ENCODE measurements at places on chromosomes 5 and 9.
A peak's percentile ranks its signal among the peaks of the same experiment; 100 is the strongest.

- peak; percentile 46 for DNase-seq
- peak overlapping the region; percentile 98 for H3K27ac ChIP-seq
- H3K4me3 ChIP-seq: peak overlapping the region; percentile 99
- peaks cover 65% of the 10 kb centered on the region for H3K4me1 ChIP-seq
Measured at GRCh38 chr5:100904259-100904861, 1.3 kb upstream of the ST8SIA4 start.

DNA sequence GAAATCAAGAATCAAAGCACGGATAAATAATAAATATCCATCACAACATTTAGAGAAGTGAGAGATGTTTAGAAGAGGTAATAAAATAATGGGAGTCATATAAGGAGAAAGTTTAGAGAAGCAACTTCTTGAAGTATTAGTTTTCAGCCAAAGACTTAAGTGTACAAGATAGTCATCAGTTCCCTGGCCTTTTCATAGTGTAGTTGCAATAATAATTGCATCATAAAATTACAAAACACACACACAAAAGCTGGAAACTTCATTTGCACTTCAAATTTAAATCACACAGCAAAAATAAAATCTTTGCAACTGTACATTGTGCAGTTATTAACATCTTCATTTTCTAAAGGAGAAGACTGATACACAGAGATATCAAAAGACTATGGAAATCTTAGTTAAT, 319.1 kb upstream of the RGMB start:
- H3K36me3 ChIP-seq: peaks cover 2% of the 10 kb centered on the region
- H3K27me3 ChIP-seq: no peaks in the 10 kb centered on the region
- DNase-seq: no peak

DNA sequence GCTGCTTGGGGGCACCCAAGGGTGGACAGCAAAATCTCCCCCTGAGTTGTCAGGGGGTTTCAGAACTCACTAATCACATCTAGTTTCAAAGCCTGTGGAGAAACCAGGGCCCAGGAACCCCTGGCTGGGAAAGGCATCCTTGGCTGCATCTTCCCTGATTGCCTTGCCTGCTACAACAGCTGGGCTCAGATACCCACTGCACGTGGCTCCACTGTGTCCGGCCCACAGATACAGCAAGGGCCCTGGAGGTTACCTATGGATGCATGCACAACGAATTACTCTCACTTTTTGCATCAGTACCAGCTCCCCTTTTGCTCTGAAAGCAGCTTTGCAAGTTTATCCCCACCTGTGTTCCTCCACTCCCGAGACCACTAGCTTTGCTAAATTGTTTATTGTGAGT, 55.0 kb downstream of the ATP10B start:
- no peaks in the 10 kb centered on the region for H3K36me3 ChIP-seq
- no peaks in the 10 kb centered on the region for H3K4me1 ChIP-seq
- no peak for DNase-seq
- H3K27me3 ChIP-seq: peaks cover 24% of the 10 kb centered on the region
- no peak overlapping the region for H3K27ac ChIP-seq

- DNase-seq: no peak
- H3K36me3 ChIP-seq: no peaks in the 10 kb centered on the region
- no peak overlapping the region for H3K4me3 ChIP-seq
- no peak overlapping the region for H3K27ac ChIP-seq
- no peaks in the 10 kb centered on the region for H3K4me1 ChIP-seq
Measured at GRCh38 chr9:786405-786804, 55.1 kb upstream of the DMRT1 start.

- H3K27me3 ChIP-seq: no peaks in the 10 kb centered on the region
- H3K4me1 ChIP-seq: peaks cover 17% of the 10 kb centered on the region
- DNase-seq: no peak
Measured at GRCh38 chr9:34463098-34463900, 4.7 kb downstream of the DNAI1 start.

GRCh38 chr5:37568893-37569292, 189.8 kb downstream of the WDR70 start:
- H3K27ac ChIP-seq: no peak overlapping the region
- H3K27me3 ChIP-seq: no peaks in the 10 kb centered on the region
- H3K36me3 ChIP-seq: peaks cover 4% of the 10 kb centered on the region
- no peak overlapping the region for H3K4me3 ChIP-seq
- DNase-seq: no peak

DNA sequence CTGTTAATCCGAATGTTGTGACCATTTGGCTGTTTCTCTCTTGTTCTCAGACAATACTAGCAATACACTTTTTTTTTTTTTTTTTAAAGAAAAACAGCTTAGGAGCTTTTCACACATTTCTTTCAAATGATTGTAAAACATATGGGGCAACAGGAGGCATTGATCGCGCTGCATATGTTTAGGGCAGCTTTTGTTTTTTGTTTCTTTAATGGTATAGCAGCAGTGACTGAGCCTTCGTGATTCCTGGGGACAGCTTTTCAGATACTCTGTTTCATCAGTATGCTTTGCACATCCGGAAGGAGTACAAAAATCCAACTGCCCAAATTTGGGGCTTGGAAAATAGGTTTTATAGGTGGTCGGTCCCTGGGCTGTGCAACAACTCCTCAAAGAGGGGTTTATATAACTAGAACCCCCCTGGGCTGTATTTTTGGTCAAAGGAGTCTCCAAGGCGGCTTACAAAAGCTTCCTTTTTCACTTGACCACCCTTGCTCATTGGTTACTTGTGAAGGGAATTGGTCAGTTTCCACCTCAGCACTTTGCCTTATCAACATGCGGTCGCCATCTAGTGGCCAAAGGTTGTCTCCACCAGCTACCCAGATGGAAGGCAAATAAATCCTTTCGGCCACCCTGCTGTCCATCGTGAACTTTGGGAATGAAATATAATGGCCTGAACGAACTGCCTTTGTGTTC, 91.8 kb downstream of the PDE6A start:
- DNase-seq: no peak
- H3K4me3 ChIP-seq: no peak overlapping the region
- peaks cover 3% of the 10 kb centered on the region for H3K36me3 ChIP-seq
- no peak overlapping the region for H3K27ac ChIP-seq
- H3K4me1 ChIP-seq: no peaks in the 10 kb centered on the region

DNA sequence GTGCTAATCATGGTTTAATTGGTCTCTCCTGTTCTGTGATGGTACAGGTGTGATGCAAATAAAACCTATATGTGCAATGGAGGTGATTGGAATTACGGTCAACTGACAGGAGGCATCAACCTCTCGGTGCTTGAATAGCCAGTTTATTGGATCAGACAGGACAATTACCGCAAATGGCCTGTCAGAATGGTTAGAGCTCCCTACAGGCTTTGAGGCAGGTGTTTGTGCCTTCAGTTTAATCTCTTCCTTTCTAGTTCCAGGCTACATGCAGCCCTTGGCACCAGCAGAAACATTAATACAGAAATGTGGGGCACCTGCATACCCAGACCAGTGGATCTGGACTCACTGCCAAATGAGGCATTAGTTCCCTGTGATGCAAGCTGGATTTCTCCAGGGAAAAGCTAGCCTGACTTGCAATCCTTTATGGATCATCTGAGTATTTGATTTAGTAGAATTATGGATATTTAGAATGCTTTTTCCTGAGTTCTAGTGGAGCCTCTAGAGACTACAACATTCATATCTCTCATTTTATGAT, 128.6 kb downstream of the MAT2B start:
- peaks cover 9% of the 10 kb centered on the region for H3K27me3 ChIP-seq
- H3K4me3 ChIP-seq: no peak overlapping the region
- no peak overlapping the region for H3K27ac ChIP-seq
- no peaks in the 10 kb centered on the region for H3K36me3 ChIP-seq
- no peak for DNase-seq
- H3K4me1 ChIP-seq: no peaks in the 10 kb centered on the region

GRCh38 chr9:89843074-89843473, 238.3 kb downstream of the GADD45G start:
- no peak overlapping the region for H3K27ac ChIP-seq
- peaks cover 28% of the 10 kb centered on the region for H3K27me3 ChIP-seq
- H3K4me3 ChIP-seq: no peak overlapping the region
- no peaks in the 10 kb centered on the region for H3K4me1 ChIP-seq

DNA sequence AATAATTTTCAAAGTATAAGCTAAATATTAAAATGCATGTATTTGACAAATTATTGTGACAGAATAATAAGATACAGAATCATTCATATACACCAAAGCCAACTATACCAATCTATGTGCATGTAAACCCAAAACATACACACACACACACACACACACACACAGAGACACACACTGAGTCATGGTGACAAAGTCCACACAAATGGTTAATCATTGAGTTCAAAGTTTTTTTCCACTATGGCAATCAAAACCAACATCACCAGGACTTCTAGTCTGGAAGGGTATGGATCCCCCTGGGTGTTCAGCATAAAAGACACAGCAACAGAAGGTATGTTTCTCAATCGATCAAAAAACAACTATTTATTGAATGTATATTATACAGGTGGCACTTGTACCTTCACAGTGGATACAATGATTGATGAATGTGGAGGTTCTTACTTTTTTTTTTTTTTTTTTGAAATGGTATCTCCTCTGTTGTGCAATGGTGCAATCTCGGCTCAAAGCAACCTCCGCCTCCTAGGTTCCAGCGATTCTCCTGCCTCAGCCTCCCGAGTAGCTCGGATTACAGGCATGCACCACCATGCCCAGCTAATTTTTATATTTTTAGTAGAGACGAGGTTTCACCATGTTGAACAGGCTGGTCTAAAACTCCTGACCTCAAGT, 137.0 kb downstream of the PDE4D start:
- H3K4me1 ChIP-seq: no peaks in the 10 kb centered on the region
- H3K36me3 ChIP-seq: no peaks in the 10 kb centered on the region
- no peaks in the 10 kb centered on the region for H3K27me3 ChIP-seq
- H3K27ac ChIP-seq: no peak overlapping the region

- no peak overlapping the region for H3K4me3 ChIP-seq
- peaks cover 33% of the 10 kb centered on the region for H3K36me3 ChIP-seq
- no peak for DNase-seq
Measured at GRCh38 chr5:177189965-177190364, 56.4 kb downstream of the NSD1 start.

DNA sequence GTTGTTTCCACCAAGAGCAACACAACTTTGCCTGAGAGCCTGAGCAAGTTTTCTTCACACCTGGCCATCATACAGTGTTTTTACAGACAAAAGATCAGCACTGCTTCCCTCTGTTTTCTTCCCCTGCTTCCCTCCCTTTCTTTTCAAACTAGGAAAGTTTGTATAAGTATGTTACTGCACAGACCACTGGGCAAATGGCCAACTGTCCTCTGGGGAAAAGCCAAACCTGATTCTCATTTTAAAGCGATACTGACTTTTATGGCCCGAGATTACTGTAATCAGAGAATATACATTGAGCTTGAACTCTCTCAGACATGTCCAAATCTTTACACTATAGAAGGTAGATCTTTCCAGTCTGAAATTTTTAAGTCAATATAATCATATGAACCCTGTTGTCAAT, 415.0 kb downstream of the NFIB start:
- H3K27me3 ChIP-seq: no peaks in the 10 kb centered on the region
- H3K4me3 ChIP-seq: no peak overlapping the region
- H3K36me3 ChIP-seq: no peaks in the 10 kb centered on the region
- no peak for DNase-seq

- no peak overlapping the region for H3K4me3 ChIP-seq
- H3K4me1 ChIP-seq: no peaks in the 10 kb centered on the region
- H3K36me3 ChIP-seq: no peaks in the 10 kb centered on the region
Measured at GRCh38 chr5:8288897-8289516, 420.1 kb downstream of the MTRR start.

DNA sequence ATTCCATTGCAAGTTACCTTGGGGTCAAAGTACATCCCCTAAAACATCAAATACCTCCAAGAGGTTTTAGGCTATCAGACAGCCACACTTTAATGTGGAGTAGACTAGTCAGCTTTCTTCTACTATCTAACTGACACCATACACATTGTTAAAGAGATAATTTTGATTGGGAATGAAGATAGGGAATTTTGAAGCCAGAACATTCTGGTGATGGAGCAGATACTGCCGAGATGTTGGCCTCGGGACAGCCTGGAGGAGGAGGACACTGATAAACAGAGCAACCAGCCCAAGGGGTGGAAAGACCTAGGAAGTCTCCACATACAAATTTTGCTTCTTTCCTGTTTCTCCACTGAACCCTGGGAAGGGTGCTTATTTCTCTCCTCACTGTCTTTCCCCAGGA, 14.9 kb downstream of the TJP2 start:
- H3K4me3 ChIP-seq: no peak overlapping the region
- no peaks in the 10 kb centered on the region for H3K4me1 ChIP-seq
- no peak for DNase-seq
- no peaks in the 10 kb centered on the region for H3K27me3 ChIP-seq
- H3K36me3 ChIP-seq: no peaks in the 10 kb centered on the region

GRCh38 chr9:35758475-35759050, 4.5 kb upstream of the MSMP start:
- H3K27ac ChIP-seq: no peak overlapping the region
- H3K36me3 ChIP-seq: peaks cover 7% of the 10 kb centered on the region
- H3K4me1 ChIP-seq: peaks cover 53% of the 10 kb centered on the region
- DNase-seq: no peak
- H3K27me3 ChIP-seq: no peaks in the 10 kb centered on the region
- no peak overlapping the region for H3K4me3 ChIP-seq

GRCh38 chr9:111052791-111053190, 14.5 kb upstream of the LPAR1 start:
- DNase-seq: no peak

DNA sequence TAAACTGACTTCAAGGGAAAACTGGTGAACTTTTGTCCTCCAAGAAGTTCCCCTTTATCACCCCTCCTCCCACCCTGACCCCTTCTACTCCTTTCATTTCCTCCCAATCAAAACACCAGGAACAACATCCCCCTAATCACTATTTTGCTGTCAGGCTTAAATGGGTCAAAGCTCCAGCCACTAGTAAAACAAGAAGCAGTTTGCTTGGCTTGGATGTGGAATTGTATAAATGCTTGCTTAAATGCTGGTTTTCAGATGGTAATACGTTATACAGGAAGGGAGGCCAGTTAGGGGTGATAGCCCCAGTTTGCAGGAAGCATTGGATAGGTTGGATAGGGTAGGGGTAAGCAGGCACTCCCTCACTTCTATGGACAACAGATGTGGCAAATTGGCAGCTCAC, 473.6 kb downstream of the AGTPBP1 start:
- no peak overlapping the region for H3K27ac ChIP-seq
- no peaks in the 10 kb centered on the region for H3K36me3 ChIP-seq
- no peak for DNase-seq
- H3K4me1 ChIP-seq: no peaks in the 10 kb centered on the region

Data from central memory CD8-positive, alpha-beta T cell (primary cell).